ENCODE measurements at places on chromosomes 4 and X.

GRCh38 chr4:152665691-152666395 is 14.0 kb downstream of the TMEM154 start:
- no peak overlapping the region for H3K4me3 ChIP-seq
- H3K27me3 ChIP-seq: peaks cover 8% of the 10 kb centered on the region
- H3K4me1 ChIP-seq: no peaks in the 10 kb centered on the region
- H3K27ac ChIP-seq: no peak overlapping the region

- H3K4me3 ChIP-seq: no peak overlapping the region
- no peak for DNase-seq
- no peaks in the 10 kb centered on the region for H3K4me1 ChIP-seq
- H3K27ac ChIP-seq: no peak overlapping the region
- peaks cover 2% of the 10 kb centered on the region for H3K27me3 ChIP-seq
These were observed 19.7 kb upstream of the GLOD5 start for GRCh38 chrX:48741834-48742233.

- H3K36me3 ChIP-seq: peaks cover 4% of the 10 kb centered on the region
- H3K27me3 ChIP-seq: no peaks in the 10 kb centered on the region
- H3K4me1 ChIP-seq: peaks cover 2% of the 10 kb centered on the region
- H3K27ac ChIP-seq: peak overlapping the region; percentile 71
- peak; percentile 42 for DNase-seq
- H3K4me3 ChIP-seq: no peak overlapping the region
These were observed 18.2 kb downstream of the IL13RA1 start for GRCh38 chrX:118745570-118745969.

DNA sequence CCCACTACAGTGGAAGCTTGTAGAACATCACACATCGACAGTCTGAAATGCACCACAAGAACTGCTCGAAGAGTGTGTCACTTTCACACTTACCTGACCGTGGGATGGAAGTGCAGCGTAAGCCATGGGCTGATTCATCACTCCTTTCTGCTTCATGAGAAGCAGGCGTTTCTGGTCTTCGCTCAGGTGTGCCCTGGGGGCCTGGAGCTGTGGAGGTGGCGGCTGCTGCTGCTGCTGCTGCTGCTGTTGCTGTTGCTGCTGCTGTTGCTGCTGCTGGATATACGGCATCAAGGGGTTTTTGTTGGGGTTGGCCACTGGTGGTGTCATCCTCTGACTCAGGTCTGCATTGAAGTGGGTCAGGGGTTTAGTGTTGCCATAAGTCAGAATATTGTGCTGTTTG is 223.6 kb downstream of the MGST2 start:
- H3K4me3 ChIP-seq: no peak overlapping the region
- H3K36me3 ChIP-seq: no peaks in the 10 kb centered on the region
- no peaks in the 10 kb centered on the region for H3K27me3 ChIP-seq
- DNase-seq: no peak
- H3K27ac ChIP-seq: no peak overlapping the region
- peaks cover 11% of the 10 kb centered on the region for H3K4me1 ChIP-seq

GRCh38 chr4:48129307-48130014 is 4.6 kb downstream of the TXK start:
- no peak overlapping the region for H3K4me3 ChIP-seq
- H3K27me3 ChIP-seq: no peaks in the 10 kb centered on the region
- no peak overlapping the region for H3K27ac ChIP-seq
- H3K36me3 ChIP-seq: no peaks in the 10 kb centered on the region
- peaks cover 3% of the 10 kb centered on the region for H3K4me1 ChIP-seq

DNA sequence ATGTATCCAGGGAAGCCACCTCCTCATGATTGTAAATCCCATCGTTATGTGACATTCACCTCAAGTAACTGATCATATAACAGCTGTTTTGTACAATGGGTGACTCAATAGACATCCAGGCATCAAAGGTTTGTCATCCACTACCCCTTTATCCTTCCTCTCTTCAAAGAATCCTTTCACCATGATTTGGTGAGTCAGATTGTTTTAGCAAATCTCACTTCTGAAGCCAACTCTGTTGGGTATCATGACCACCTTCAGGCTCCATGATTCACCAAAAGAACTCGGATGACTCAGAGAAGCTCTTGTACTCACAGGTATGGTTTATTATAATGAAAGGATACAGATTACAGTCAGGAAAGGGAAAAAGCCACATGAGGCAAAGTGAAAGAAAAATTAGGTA is 132.1 kb downstream of the PWWP3B start:
- no peaks in the 10 kb centered on the region for H3K4me1 ChIP-seq
- no peaks in the 10 kb centered on the region for H3K27me3 ChIP-seq
- H3K4me3 ChIP-seq: no peak overlapping the region
- H3K36me3 ChIP-seq: no peaks in the 10 kb centered on the region
- H3K27ac ChIP-seq: no peak overlapping the region
- no peak for DNase-seq

GRCh38 chrX:68652326-68653170 is 5.1 kb downstream of the STARD8 start:
- no peaks in the 10 kb centered on the region for H3K36me3 ChIP-seq
- H3K4me1 ChIP-seq: no peaks in the 10 kb centered on the region
- no peak overlapping the region for H3K4me3 ChIP-seq
- no peak overlapping the region for H3K27ac ChIP-seq

GRCh38 chrX:13081395-13082205 is 37.2 kb upstream of the FAM9C start:
- no peaks in the 10 kb centered on the region for H3K27me3 ChIP-seq
- H3K4me3 ChIP-seq: no peak overlapping the region
- DNase-seq: peak; percentile 54
- no peaks in the 10 kb centered on the region for H3K36me3 ChIP-seq
- peaks cover 4% of the 10 kb centered on the region for H3K4me1 ChIP-seq

DNA sequence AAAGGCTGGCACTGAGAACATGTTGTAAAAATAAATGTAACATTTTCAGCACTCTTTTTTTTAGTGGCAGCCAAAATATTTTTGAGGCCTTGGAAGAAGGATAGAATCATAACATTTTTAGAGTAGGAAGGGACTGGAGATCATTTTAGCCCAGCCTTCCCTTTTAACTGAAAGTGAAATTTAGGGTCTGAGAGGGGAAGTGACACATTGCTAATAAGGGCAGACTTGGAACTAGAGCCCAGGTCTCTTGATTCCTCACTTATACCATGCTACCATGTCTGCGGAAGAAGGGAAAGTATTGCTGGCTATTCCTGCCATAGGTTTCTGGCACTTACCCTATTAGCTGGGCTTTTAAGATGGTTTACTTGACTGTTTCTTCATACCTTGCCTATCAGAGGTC is 4.8 kb downstream of the WDR44 start:
- H3K27ac ChIP-seq: no peak overlapping the region
- no peak overlapping the region for H3K4me3 ChIP-seq
- H3K4me1 ChIP-seq: peaks cover 8% of the 10 kb centered on the region
- H3K27me3 ChIP-seq: no peaks in the 10 kb centered on the region

DNA sequence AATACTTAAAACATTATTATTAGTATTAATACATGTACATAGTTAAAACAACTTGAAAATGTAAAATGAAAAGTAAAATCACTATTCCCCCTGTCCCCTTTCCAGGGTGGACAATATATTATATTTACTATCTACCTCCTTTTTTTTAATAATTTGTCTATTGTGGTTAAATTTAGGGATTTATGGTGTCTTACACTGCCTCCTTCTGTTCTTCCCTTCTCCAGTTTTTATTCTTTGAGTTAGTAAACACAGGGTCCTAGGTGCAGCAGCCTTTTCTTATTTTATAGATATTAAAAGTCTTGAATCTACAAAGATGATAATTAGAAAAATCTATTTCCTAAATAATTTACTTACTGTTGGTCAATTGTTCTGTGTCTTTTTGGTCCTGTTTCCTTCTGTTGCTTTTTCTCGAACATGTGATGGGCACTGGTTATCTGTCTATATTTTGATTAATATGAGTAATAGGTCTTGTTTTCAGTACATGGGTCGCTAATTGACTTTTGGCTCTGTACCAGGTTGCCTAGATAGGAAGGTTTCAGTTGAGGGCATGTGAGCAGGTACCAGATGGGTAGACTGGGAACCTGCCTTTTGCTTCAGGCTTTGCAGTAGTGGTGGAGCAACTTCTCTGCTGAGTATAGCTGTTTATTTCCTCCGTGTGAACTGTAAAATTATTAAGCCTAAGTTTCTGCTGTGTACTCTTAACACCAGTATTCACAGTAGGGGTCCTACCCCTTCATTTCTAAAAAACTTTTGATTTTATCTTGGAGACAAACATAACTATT is 1.1 kb downstream of the NUDT9 start:
- H3K4me3 ChIP-seq: peak overlapping the region; percentile 64
- H3K27me3 ChIP-seq: no peaks in the 10 kb centered on the region
- no peak for DNase-seq
- H3K4me1 ChIP-seq: peaks cover 4% of the 10 kb centered on the region
- H3K27ac ChIP-seq: no peak overlapping the region

- peak; percentile 85 for DNase-seq
- H3K27me3 ChIP-seq: no peaks in the 10 kb centered on the region
- H3K27ac ChIP-seq: peak overlapping the region; percentile 35
- 0 out of 2 replicates have a peak, but pooled peaks cover 3% of the 10 kb centered on the region for H3K4me1 ChIP-seq
These were observed 23.4 kb downstream of the FBXO8 start for GRCh38 chr4:174260099-174260498.

GRCh38 chr4:29553846-29554245 is 1166.3 kb upstream of the PCDH7 start:
- H3K36me3 ChIP-seq: no peaks in the 10 kb centered on the region
- no peak overlapping the region for H3K4me3 ChIP-seq
- H3K27ac ChIP-seq: no peak overlapping the region
- H3K27me3 ChIP-seq: no peaks in the 10 kb centered on the region

DNA sequence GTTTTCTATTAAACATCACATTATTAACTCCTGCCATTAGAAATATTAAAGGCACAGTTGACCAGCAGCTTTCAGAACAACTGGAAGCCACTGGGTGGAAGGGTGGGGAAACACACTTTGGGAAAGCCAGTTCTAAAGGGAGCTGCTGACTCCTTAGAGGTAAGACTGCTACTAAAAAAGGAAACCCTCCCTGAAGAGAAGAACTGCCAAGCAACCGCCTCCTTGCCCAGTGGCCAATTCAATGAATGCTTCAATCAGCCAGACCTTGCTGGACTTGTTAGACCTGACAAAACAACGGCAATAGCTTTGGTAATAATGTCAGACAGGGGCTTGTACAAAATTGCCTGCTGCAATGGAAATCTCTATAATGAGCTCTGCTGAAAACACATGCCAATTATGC is 15.6 kb downstream of the OPHN1 start:
- no peak for DNase-seq
- H3K4me1 ChIP-seq: peaks cover 4% of the 10 kb centered on the region
- no peaks in the 10 kb centered on the region for H3K36me3 ChIP-seq
- H3K4me3 ChIP-seq: no peak overlapping the region
- peaks cover 1% of the 10 kb centered on the region for H3K27me3 ChIP-seq

- H3K4me3 ChIP-seq: no peak overlapping the region
- H3K27ac ChIP-seq: no peak overlapping the region
- H3K27me3 ChIP-seq: no peaks in the 10 kb centered on the region
These were observed 861 bp upstream of the DTHD1 start for GRCh38 chr4:36280555-36280954.

- no peaks in the 10 kb centered on the region for H3K36me3 ChIP-seq
- no peak overlapping the region for H3K27ac ChIP-seq
- no peak for DNase-seq
These were observed 108.9 kb downstream of the DLG3 start for GRCh38 chrX:70553516-70553915.

GRCh38 chrX:9738151-9738550 is 27.5 kb downstream of the GPR143 start:
- H3K4me3 ChIP-seq: no peak overlapping the region
- no peaks in the 10 kb centered on the region for H3K4me1 ChIP-seq
- H3K27ac ChIP-seq: no peak overlapping the region
- H3K27me3 ChIP-seq: peaks cover 5% of the 10 kb centered on the region
- no peaks in the 10 kb centered on the region for H3K36me3 ChIP-seq

- no peak overlapping the region for H3K27ac ChIP-seq
- DNase-seq: no peak
- no peaks in the 10 kb centered on the region for H3K36me3 ChIP-seq
These were observed 97.3 kb upstream of the NOCT start for GRCh38 chr4:138918169-138918869.

DNA sequence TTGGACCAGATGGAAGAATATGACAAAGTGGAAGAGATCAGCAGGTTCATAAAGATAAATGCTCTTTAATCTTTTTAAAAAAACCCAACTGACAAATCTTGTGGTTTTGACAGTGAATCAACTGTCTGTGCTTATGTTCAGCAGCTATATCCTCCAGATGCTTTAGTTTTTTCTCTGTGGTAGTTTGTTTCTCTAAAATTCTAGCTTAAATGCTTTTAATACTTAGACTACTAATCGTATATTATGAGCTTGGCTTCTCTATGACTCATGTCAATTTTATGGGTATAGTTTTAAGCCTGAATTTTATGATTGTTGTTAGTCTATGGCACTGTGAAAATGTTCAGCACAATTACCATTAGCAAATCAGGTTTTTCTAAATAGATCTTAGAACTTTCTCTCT is 12.9 kb downstream of the HHIP start:
- H3K27me3 ChIP-seq: no peaks in the 10 kb centered on the region
- H3K4me1 ChIP-seq: peaks cover 3% of the 10 kb centered on the region
- DNase-seq: peak; percentile 82
- H3K27ac ChIP-seq: no peak overlapping the region

GRCh38 chr4:44447563-44448504 is 775 bp downstream of the KCTD8 start:
- H3K27me3 ChIP-seq: peaks cover 23% of the 10 kb centered on the region
- H3K4me1 ChIP-seq: no peaks in the 10 kb centered on the region
- no peak for DNase-seq
- H3K27ac ChIP-seq: no peak overlapping the region
- no peaks in the 10 kb centered on the region for H3K36me3 ChIP-seq

DNA sequence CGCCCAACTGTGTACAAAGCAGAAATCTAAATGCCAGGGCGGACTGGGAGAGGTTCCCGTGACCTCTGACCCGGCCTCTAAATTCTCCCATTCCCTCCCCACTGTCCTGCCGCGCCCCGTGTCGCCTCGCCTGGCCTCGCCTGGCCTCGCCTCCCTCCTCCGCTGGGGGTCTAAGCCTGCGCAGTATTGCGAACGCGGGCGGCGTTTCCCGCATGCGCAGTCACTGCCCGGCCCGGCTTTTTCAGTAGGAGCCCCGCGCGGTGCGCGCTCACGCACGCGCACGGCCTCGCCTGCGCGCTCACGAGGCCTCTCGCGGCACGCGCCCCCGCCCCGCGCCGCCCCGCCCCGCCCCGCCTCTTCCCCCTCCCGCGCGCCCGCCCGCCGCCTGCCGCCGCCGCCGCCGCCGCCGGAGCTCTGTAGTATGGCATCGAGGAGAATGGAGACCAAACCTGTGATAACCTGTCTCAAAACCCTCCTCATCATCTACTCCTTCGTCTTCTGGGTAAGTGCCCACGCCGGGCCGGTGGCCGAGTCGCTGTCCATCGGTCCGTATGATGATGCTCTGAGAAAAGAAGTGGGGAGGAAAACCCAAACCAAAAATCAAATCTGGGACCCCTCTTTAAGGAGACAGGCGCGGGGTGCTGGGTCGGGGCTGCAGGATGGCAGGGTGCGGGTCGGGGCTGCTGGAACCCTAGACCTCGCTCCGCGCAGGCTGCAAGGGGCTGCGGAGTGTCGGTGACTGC is at the start of gene TSPAN7:
TSS of gene TSPAN7 (plus strand) at position 417 of the 743 bp plus-strand sequence. CDS start at position 422, 5 bp downstream.
- peak; percentile 40 for DNase-seq
- H3K27ac ChIP-seq: no peak within 1 kb of the TSS
- no peaks in the 10 kb centered on the region for H3K27me3 ChIP-seq
- no peaks in the 10 kb centered on the region for H3K36me3 ChIP-seq
- peak within 1 kb of the TSS; percentile 47 for H3K4me3 ChIP-seq

GRCh38 chrX:118756101-118756500 is 28.7 kb downstream of the IL13RA1 start:
- H3K36me3 ChIP-seq: 0 out of 2 replicates have a peak, but pooled peaks cover 6% of the 10 kb centered on the region
- DNase-seq: no peak
- no peaks in the 10 kb centered on the region for H3K27me3 ChIP-seq

- no peak for DNase-seq
- no peaks in the 10 kb centered on the region for H3K36me3 ChIP-seq
- H3K4me3 ChIP-seq: no peak overlapping the region
- H3K27ac ChIP-seq: no peak overlapping the region
- no peaks in the 10 kb centered on the region for H3K4me1 ChIP-seq
These were observed 199.7 kb upstream of the GPR101 start for GRCh38 chrX:137233478-137233877.

All from IMR-90 (cell line).